ENCODE measurements at places on chromosomes 4 and X. TPM values are rescaled to one million over a fixed set of nuclear protein-coding genes. Genes with fewer than 3 reads are reported as not detected.

GRCh38 chr4:118772081-118772766 lies 63.7 kb downstream of the SEC24D start:
- H3K27me3 ChIP-seq: no peaks in the 10 kb centered on the region
- peak; percentile 51 for DNase-seq
- peaks cover 37% of the 10 kb centered on the region for H3K4me1 ChIP-seq
- H3K4me3 ChIP-seq: no peak overlapping the region

GRCh38 chr4:21888195-21888976 lies 60.2 kb downstream of the KCNIP4 start:
- no peaks in the 10 kb centered on the region for H3K27me3 ChIP-seq
- no peaks in the 10 kb centered on the region for H3K4me1 ChIP-seq
- no peak overlapping the region for H3K27ac ChIP-seq
- no peaks in the 10 kb centered on the region for H3K36me3 ChIP-seq
- no peak overlapping the region for H3K4me3 ChIP-seq
- DNase-seq: peak; percentile 12

DNA sequence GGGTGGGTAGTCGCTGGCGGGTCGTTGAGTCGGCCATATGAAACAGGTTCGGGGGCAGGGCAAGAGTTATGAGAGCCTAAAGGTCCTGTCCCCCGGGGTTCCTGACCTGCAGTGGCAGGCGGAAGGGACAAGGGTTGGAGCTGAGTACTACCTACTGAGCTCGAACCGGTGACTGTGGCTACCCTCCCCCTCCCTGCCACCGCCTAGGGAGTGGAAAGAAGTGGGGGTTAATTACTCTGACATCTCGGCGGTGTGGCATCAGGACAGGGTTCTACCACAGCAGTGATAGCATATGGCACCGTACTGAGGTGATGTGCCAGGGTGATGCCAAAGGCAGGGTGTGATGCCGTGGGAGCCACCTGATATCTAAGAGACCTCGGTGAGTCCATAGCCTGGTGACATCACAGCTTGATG lies 307 bp downstream of the ATG4A start:
- H3K27me3 ChIP-seq: no peaks in the 10 kb centered on the region
- H3K36me3 ChIP-seq: no peaks in the 10 kb centered on the region
- DNase-seq: no peak
- H3K4me3 ChIP-seq: peak overlapping the region; percentile 29
- H3K27ac ChIP-seq: no peak overlapping the region

Gene BST1
- total RNA-seq: 3.5 TPM

DNA sequence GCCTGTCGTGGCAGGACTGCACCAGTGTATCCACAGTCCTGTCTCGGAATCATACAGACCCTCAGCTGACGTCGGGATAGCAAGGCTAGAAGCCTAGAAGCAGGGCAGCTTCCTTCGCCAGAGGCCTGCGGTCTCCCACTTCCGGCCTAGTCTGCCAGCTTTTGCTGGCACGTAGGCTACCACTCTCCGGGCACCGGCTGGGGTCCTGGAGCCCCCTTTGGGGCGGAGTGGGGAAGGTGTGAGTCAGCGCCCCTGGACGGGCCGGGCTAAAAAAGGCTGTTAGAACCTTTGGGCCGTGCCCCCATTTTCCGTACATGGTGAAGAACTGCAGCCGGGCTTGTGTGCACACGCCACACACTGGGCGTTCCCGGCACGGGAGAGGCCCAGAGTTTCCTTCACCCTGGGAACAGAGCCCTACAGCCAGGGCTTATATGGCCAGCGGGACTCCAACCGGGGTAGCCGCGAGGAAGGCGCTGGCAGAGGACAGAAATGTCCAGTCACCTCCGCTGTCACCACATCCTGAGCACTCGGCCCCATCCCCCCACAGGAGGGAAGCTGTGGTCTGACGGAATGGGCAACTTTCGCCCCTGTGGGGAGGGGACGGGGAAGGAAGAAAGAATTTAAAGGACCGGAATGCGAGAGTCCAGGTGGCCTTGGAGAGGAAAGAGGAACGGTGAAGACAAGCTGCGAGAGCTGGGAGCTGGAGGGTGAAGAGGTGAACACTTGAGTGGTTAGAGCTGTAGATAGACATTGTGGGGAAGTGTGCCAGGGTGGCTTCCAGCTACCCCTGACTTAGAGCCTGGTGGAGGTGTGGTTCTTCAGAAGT lies 4.6 kb downstream of the MAGIX start:
- H3K4me3 ChIP-seq: no peak overlapping the region
- DNase-seq: peak; percentile 56
- peaks cover 10% of the 10 kb centered on the region for H3K4me1 ChIP-seq

Gene CDKL5
- total RNA-seq: 16.9 TPM

DNA sequence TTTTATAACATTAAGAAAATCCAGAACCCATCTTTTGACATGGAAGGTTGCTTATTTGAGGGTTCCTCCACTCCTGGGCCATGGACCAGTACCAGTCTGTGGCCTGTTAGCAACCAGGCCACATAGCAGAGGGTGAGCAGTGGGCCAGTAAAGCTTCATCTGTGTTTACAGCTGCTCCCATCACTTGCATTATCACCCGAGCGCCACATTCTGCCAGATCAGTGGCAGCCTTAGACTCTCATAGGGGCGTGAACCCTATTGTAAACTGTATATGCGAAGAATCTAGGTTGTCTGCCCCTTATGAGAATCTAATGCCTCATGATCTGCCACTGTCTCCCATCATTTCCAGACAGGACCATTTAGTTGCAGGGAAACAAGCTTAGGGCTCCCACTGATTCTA lies 58.6 kb downstream of the NDST4 start:
- H3K27me3 ChIP-seq: no peaks in the 10 kb centered on the region
- H3K4me3 ChIP-seq: no peak overlapping the region
- no peaks in the 10 kb centered on the region for H3K4me1 ChIP-seq
- no peaks in the 10 kb centered on the region for H3K36me3 ChIP-seq
- DNase-seq: no peak

GRCh38 chrX:16966752-16967448 lies 20.4 kb downstream of the REPS2 start:
- no peaks in the 10 kb centered on the region for H3K36me3 ChIP-seq
- H3K27me3 ChIP-seq: no peaks in the 10 kb centered on the region
- H3K4me1 ChIP-seq: no peaks in the 10 kb centered on the region
- H3K27ac ChIP-seq: no peak overlapping the region

DNA sequence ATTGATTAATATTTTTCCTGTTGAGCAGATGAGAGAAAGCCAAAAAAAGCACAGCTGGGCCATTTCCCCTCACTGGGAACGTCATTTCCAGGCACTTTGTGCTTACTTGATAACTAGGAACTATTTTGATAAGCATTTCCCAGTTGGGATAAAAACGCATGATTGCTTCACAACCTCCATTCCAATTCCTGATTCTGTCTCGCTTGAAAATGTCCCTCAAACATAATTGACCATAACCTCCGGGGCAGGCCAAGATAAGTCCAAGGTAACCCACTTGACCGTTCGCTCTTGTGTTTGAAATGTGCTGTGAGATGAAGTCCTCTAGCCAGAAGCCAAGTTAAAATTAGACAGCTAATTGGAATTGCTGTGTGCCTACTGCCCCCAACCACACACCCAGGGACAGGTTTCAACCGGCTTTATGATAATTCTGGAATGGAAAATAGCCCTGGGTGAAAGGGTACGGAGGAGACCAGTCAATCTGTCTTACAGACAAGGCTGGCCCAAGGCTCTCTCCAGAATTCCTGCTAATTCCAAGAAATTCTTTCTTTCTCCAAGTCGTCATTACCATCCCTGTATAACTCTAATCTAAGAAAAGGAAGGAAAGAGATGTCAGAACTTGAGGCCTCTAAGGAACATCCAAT lies 137.1 kb downstream of the MID1 start:
- H3K4me1 ChIP-seq: no peaks in the 10 kb centered on the region
- no peak overlapping the region for H3K27ac ChIP-seq
- H3K27me3 ChIP-seq: no peaks in the 10 kb centered on the region
- H3K36me3 ChIP-seq: no peaks in the 10 kb centered on the region
- no peak overlapping the region for H3K4me3 ChIP-seq

DNA sequence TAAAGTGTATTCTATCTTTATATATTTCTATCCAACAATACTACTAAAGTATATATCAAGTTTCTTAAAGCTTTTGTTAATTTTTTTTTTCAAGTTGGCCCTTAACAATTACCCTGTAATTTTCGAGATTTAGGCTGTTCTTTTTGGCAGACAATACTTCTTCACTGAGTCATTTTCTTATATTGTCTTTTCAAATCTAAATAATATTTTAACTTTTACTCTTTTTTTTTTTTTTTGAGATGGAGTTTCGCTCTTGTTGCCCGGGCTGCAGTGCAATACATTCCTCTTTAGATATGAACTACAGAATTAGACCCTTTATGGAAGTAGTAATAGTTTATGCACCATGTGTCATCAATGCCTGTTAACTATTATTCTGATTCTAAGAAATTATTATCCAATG lies 120.7 kb downstream of the GLRA3 start:
- no peak for DNase-seq
- no peak overlapping the region for H3K4me3 ChIP-seq
- H3K36me3 ChIP-seq: no peaks in the 10 kb centered on the region
- H3K4me1 ChIP-seq: no peaks in the 10 kb centered on the region
- no peak overlapping the region for H3K27ac ChIP-seq

Gene FATE1
- not detected for total RNA-seq

GRCh38 chr4:110091434-110092140 lies 106.8 kb downstream of the ELOVL6 start:
- DNase-seq: no peak
- no peak overlapping the region for H3K4me3 ChIP-seq
- no peaks in the 10 kb centered on the region for H3K36me3 ChIP-seq
- no peaks in the 10 kb centered on the region for H3K27me3 ChIP-seq
- no peaks in the 10 kb centered on the region for H3K4me1 ChIP-seq
- no peak overlapping the region for H3K27ac ChIP-seq

GRCh38 chrX:134502686-134503085 lies 42.7 kb downstream of the HPRT1 start:
- H3K4me1 ChIP-seq: no peaks in the 10 kb centered on the region
- DNase-seq: no peak
- H3K27ac ChIP-seq: no peak overlapping the region
- no peak overlapping the region for H3K4me3 ChIP-seq
- no peaks in the 10 kb centered on the region for H3K36me3 ChIP-seq

GRCh38 chr4:156021298-156021697 lies 67.6 kb upstream of the CTSO start:
- H3K4me3 ChIP-seq: no peak overlapping the region
- DNase-seq: no peak
- no peak overlapping the region for H3K27ac ChIP-seq
- no peaks in the 10 kb centered on the region for H3K4me1 ChIP-seq
- H3K27me3 ChIP-seq: no peaks in the 10 kb centered on the region
- H3K36me3 ChIP-seq: no peaks in the 10 kb centered on the region

DNA sequence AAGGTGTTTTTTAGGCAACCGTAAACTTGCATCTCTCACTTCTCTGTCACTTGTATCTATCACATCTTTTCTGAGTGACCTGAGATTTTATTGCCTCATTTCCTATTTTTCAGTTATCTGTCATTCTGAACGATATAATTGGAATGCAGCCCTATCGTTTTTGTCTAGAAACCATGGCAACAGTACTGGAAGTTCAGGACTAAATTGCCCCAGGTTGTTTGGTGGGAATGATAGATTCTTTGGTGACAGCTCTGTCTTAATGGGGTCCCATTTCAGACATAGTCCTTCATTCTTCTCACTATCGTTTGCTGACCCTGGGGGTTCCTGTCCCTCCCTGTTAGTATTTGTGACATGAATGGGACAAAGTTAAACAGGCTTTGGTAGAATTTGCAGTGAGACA lies 267.7 kb upstream of the GALNT7 start:
- H3K4me1 ChIP-seq: peaks cover 8% of the 10 kb centered on the region
- no peaks in the 10 kb centered on the region for H3K36me3 ChIP-seq
- no peak overlapping the region for H3K27ac ChIP-seq
- H3K27me3 ChIP-seq: no peaks in the 10 kb centered on the region
- DNase-seq: no peak

DNA sequence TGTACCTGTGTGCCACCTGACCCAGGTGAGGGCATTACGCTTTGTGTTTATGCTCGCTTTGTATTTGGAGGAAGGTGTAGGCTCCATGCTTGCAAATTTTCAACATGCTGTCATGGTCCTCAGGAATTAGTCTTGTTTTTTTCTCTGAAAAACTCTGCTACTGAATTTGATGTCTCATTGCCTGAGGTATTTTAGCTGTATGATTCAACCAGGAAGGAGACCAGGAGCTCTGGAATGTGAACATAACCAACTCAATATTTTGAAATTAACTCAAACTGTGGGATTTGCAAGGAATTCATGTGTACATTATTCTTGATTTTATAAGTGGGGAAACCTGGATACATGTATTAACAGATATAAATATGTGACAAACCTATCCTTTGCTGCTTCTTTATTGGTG lies 134.1 kb downstream of the SLC4A4 start:
- H3K4me1 ChIP-seq: peaks cover 4% of the 10 kb centered on the region
- H3K27me3 ChIP-seq: no peaks in the 10 kb centered on the region
- DNase-seq: no peak
- H3K4me3 ChIP-seq: no peak overlapping the region

GRCh38 chr4:148454835-148455234 lies 12.6 kb upstream of the NR3C2 start:
- no peak for DNase-seq
- peaks cover 6% of the 10 kb centered on the region for H3K27me3 ChIP-seq
- no peak overlapping the region for H3K4me3 ChIP-seq

GRCh38 chr4:122636697-122637096 lies 15.8 kb upstream of the IL21 start:
- no peaks in the 10 kb centered on the region for H3K36me3 ChIP-seq
- no peak overlapping the region for H3K27ac ChIP-seq
- DNase-seq: no peak
- H3K27me3 ChIP-seq: no peaks in the 10 kb centered on the region
- no peaks in the 10 kb centered on the region for H3K4me1 ChIP-seq
- H3K4me3 ChIP-seq: no peak overlapping the region

DNA sequence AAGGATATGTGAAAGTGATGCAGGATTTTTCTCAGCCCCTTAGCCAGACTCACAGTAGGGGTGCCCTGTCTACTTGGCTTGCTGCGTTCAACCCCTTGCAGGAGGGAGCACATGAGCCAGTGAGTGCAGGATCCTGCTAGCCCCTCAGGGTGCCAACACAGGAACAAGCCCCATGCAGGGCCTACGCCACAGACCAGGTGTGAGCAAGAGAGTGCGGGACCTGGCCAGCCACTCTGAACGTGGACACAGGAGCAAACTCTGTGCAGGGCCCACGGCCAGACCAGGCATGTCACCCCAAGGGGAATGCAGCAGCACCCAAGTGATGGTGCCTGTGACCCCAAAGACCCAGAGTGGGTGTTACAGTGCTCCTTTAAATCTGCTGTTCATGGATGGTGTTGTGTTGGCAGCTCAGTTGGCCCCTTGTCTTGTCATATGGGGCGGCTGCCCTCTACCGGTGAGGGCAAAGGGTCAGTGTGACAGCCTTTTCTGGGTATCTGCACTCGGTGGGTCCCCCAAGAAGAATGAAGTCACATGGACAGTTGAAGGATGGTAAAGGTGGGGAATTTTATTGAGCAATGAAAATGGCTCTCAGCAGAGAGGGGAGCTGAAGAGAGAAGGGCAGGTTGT lies 188.4 kb upstream of the MAOA start:
- no peaks in the 10 kb centered on the region for H3K27me3 ChIP-seq
- no peak overlapping the region for H3K27ac ChIP-seq
- DNase-seq: no peak
- no peak overlapping the region for H3K4me3 ChIP-seq
- H3K4me1 ChIP-seq: no peaks in the 10 kb centered on the region

All from hepatocyte (in vitro differentiated cells).